ENCODE measurements at places on chromosomes 5 and 9. TPM values are rescaled to one million over a fixed set of nuclear protein-coding genes. Genes with fewer than 3 reads are reported as not detected.

DNA sequence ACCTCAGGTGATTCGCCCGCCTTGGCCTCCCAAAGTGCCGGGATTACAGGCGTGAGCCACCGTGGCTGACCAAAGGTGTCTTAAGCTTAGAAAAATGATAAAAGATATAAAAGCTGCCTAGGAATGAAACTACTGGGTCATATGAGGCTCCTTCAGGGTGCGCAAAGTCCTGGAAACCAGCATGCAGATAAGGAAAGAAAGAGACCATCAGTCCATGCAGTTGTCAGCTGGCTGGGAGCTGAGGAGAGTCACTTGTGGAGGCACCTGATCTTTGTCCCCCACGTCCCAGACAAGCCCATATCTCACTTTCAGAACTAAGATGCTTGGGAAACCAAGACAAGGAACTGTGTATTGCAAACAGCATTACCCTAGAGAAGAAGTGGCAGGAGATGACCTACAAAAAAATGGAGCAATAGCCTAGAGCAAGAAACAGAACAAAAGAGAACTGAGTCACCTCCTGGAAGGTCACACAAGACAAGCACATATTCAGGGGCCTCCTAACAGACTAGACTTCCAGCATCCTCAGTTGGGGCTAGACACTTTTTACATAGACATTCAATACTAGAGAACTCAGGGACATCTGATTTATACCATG is 2.8 kb upstream of the CCDC125 start:
- H3K36me3 ChIP-seq = no peaks in the 10 kb centered on the region
- H3K4me1 ChIP-seq = peaks cover 10% of the 10 kb centered on the region
- no peaks in the 10 kb centered on the region for H3K27me3 ChIP-seq
- no peak overlapping the region for H3K27ac ChIP-seq
- no peak for DNase-seq

GRCh38 chr5:115418788-115419187 is 122.3 kb upstream of the CCDC112 start:
- H3K27me3 ChIP-seq = no peaks in the 10 kb centered on the region
- H3K36me3 ChIP-seq = no peaks in the 10 kb centered on the region
- no peak overlapping the region for H3K27ac ChIP-seq
- no peak overlapping the region for H3K4me3 ChIP-seq
- no peak for DNase-seq

- H3K27ac ChIP-seq = no peak overlapping the region
- H3K4me3 ChIP-seq = no peak overlapping the region
- no peaks in the 10 kb centered on the region for H3K36me3 ChIP-seq
- DNase-seq = no peak
- H3K27me3 ChIP-seq = no peaks in the 10 kb centered on the region
These were observed 90.3 kb downstream of the DIRAS2 start for GRCh38 chr9:90552317-90552716.

DNA sequence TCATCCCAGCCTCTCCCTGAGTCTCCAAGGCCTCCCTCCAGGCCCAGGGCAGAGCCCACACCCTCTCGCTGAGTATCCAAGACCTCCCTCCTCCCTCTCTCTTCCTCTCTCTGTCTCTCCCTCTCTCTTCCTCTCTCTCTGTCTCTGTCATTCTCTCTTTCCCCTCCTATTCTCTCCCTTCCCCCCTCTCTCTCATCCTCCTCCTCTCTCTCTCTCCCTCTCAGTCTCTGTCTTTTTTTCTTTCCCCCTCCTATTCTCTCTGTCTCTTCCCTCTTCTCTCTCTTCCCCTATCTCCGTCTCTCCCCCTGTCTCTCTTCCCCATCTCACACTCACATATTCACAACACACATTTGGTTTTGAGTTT is 8.1 kb downstream of the SLC6A19 start:
- H3K4me3 ChIP-seq = no peak overlapping the region
- no peaks in the 10 kb centered on the region for H3K27me3 ChIP-seq
- no peak overlapping the region for H3K27ac ChIP-seq
- H3K4me1 ChIP-seq = no peaks in the 10 kb centered on the region
- no peaks in the 10 kb centered on the region for H3K36me3 ChIP-seq

DNA sequence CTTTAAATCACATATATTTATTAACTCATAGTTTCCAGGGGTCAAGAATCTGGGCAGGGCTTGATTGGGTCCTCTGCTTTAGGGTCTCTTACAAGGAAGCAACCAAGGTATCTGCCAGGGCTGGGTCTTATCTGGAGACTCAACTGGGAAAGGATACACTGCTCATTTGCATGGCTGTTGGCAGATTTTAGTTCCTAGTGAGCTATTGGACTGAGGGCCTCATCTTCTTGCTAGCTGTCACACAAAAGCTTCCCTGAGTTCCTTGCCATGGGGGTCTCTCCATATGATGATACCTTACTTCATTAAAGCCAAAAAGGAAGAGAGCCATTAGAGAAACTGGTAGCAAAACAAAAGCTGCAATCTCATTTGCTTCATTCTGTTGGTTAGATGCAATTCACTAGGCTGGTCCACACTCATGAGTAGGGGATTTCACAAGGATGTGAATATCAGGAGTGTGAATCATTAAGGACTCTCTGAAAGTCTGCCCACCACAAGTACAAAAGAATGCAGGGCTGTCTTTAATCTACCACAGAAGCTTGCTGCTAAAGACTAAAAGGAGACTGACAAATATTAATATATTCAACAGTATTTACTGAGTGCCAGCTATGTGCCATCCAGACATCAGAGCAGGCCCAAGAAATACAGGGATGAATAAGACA is 42.0 kb upstream of the TIMD4 start:
- no peaks in the 10 kb centered on the region for H3K4me1 ChIP-seq
- no peak overlapping the region for H3K4me3 ChIP-seq
- no peak overlapping the region for H3K27ac ChIP-seq
- H3K36me3 ChIP-seq = no peaks in the 10 kb centered on the region
- no peak for DNase-seq

DNA sequence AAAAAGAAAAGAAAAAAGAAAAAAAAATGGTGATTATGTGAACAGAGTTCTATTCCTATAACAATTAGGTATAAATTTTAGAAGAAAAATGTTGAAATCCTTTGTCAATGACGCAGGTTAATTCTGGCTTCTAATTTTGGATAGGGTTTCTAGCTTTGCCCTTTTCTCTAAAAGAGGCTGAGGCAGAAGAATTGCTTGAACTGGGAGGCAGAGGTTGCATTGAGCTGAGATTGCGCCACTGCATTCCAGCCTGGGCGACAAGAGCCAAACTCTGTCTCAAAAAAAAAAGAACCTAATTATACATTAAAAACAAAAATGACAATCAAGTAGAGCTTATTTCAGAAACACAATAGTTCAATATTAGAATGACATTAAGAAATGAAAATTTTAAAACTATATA is 2.9 kb downstream of the STXBP1 start:
- peaks cover 27% of the 10 kb centered on the region for H3K27me3 ChIP-seq
- H3K27ac ChIP-seq = no peak overlapping the region
- no peak for DNase-seq
- H3K36me3 ChIP-seq = no peaks in the 10 kb centered on the region

DNA sequence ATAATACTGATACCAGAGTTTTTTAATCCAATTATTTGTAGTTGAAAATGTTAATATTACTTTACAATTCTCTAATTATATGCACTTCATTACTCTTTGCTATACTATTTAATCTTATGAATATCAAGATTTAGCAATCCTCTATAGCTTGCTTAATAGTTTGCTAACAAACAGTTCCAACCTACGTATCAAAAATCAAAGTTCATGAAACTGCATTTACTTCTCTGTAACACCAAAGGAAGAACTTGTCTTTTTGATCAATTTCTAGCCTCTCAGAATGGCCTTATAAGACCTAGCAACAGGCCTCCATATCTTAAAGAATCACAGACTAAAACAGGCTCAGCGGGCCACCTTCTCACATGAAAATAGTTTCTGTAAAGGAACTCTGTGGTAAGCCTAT is 68.9 kb downstream of the ADAMTS6 start:
- DNase-seq = no peak
- H3K4me3 ChIP-seq = no peak overlapping the region
- H3K4me1 ChIP-seq = no peaks in the 10 kb centered on the region
- H3K27me3 ChIP-seq = no peaks in the 10 kb centered on the region
- H3K36me3 ChIP-seq = no peaks in the 10 kb centered on the region

DNA sequence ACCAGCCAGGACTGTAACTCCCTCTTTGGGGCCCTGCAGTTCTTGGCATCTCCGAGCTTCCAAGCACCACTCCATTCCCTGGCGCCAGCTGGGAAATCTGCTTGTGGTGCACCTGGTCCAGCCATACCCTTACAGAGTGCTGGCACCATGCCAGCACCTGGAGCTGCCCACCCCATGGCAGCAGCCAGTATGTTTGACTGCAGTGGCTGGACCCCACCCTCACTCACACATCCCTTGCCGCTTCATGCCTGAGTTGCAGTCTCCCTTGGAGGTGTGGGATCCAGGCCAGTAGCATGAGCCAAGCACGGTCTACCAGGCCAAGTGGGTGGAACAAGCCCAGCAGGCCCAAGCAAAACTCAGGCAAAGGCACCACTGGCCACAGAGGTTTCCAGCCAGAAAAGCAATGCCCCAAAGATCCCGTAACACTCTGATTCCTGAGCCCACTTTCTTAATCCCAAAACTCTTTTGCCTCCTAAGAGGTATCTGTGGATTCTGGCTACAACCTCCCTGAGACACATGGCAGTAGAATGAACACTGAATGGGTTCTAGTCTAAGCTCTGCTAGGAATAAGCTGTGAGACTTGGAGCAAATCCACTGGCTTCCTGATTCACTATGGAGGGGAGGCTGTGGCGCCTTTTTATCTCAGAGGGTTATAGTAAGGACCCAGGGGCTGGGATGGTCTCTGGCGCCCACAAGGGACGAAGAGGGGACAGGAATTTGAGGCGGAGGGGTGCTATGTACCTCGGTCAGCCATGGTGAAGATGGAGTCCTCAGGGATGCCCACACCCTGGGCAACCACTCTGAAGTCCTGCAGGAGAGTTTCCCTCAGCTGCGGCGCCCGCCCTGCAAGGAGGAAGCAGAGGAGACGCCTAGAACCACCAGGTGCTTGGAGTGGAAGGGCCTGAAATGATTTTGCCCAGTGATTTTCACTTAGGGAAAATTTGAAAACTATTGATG is 5.6 kb downstream of the AMBP start:
- no peaks in the 10 kb centered on the region for H3K36me3 ChIP-seq
- H3K4me1 ChIP-seq = no peaks in the 10 kb centered on the region
- no peak overlapping the region for H3K27ac ChIP-seq

- H3K4me3 ChIP-seq = no peak overlapping the region
- DNase-seq = no peak
- peaks cover 40% of the 10 kb centered on the region for H3K27me3 ChIP-seq
These were observed 955 bp upstream of the GALNT12 start for GRCh38 chr9:98806394-98807035.

DNA sequence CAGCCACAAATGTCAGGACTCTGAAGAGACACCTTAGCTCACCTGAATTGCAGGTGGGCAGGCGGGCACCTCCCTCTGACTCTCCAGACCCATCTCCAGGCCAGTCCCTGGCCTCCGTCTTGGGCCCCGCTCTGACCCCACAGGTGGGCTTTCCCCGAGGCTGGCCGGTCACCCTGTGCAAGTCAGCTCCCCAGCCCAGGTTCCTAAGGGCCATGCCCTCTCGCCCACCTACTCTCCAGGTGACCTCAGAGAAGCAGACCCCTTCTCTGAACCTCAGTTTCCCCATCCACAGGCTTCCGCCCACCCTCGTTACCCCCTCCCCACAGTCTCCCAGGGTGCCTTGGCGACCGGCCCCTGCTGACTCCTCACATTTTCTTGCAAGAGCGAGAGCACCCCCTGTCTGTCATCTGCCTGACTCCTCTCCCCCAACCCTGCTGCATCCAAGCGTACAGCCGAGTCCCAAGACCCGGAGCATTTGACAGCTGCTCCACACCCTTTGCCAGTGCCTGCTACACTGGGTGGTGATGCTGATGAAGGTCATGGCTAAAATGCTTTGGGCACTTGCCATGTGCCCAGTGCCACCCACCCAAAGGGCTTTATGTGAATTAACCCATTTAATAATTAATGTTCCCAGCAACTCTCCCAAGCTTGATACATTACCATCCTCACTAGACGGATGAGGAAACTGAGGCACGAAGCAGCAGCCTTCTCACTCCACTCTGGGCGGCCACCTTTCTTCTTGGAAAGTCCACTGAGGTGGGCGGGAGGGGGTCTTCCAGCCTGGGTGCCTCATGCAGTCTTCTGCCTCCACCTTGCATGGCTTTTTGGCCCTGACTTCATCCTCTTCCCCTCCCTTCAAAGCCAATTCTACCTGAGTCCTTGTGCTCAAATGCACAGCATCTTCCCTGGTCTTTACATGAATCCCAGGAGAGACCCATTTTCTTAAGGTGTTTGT is 51.1 kb upstream of the ORM1 start:
- DNase-seq = peak; percentile 33
- no peak overlapping the region for H3K27ac ChIP-seq
- no peaks in the 10 kb centered on the region for H3K36me3 ChIP-seq
- no peaks in the 10 kb centered on the region for H3K27me3 ChIP-seq

GRCh38 chr9:121663591-121663990 is 12.2 kb downstream of the DAB2IP start:
- DNase-seq = no peak
- no peaks in the 10 kb centered on the region for H3K36me3 ChIP-seq
- H3K27ac ChIP-seq = no peak overlapping the region

DNA sequence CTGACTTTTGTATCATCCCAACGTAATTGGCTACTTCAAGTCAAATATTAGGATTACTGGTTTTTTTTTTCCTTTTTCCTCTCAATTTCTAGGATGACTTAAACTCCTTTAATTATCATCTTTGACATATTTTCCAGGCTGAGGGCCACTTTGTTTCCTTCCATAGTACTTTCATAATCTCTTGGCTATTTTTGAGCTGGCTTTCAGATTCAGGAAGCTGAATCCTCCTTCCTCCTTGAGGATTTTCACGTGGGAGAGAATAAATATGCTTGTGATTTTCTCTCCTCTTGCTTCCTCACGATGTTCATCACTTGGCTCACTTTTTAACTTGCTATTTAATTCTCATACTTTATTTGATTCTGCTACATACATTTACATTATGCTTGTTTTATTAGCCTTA is 88.1 kb downstream of the ITGA1 start:
- H3K4me1 ChIP-seq = no peaks in the 10 kb centered on the region
- no peak overlapping the region for H3K27ac ChIP-seq
- DNase-seq = no peak
- no peaks in the 10 kb centered on the region for H3K27me3 ChIP-seq
- no peak overlapping the region for H3K4me3 ChIP-seq

The IL17B gene
- not detected for polyA plus RNA-seq

The POLR1E gene
- 9.2 TPM for polyA plus RNA-seq

The SLC25A2 gene
- 0.29 TPM for polyA plus RNA-seq

The GARIN3 gene
- polyA plus RNA-seq = not detected
